GM04503 (cell line): ENCODE measurements at places on chromosomes 12 and 14.
A peak's percentile ranks its signal among the peaks of the same experiment; 100 is the strongest.

DNA sequence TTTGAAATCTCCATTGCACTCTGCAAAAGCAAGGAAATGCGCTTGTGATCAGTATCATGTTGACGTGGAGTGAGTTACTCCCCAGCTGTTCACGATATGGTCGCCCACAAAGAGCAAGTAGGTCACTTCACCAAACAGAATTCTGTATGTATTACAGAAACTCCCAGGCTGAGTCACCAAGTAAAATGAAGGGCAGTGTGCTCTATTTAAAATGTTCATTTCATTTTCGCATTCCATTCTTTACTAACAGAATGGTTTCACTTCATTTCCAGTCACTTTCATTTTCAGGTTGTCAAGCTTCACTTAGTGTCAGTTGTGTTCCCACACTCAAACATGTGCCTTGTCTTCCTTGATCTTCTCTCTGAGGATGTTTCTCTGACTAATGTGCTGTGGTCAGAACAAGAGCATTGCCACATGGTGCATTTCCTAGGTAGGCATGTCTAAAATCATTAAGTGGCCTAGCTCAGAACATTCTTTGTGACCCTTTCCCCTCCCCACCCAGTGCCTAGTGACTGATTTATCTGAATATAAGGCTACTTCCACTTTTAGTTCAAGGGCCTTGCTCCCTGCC lies 391.2 kb downstream of the RAD51B start:
- DNase-seq, result peak; percentile 93

DNA sequence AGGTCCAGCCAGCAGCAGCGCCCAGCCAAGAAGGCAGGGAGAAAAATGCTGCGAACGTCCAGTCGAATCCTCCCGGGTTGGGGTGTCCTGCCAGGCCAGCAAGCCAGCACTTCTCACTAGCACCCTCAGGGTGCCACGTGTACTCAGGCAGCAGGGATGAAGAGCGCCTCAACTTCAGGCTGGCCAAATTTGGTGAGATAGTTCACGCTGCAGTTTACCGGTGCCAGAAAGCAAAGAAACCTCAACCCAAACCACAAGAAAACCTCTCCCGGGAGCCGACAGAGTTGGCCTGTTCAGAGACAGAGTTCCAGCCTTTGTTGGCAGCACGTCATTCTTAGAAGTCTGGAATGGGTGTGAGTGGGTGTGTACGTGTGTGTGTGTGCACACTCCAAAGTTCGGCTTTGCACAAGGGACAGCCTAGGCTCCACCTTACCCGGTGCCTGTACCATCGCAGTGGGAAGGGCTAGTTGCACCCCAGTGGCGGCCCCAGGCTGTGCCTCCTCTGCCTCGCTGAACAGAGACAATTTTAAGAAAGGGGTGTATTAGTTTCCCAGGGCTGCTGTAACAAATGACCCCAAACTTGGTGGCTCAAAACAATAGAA lies 42.1 kb downstream of the ELK3 start:
- peak; percentile 62 for DNase-seq

- no peak for DNase-seq
Measured at GRCh38 chr12:68222326-68222725, 3.3 kb downstream of the IL26 start.

DNA sequence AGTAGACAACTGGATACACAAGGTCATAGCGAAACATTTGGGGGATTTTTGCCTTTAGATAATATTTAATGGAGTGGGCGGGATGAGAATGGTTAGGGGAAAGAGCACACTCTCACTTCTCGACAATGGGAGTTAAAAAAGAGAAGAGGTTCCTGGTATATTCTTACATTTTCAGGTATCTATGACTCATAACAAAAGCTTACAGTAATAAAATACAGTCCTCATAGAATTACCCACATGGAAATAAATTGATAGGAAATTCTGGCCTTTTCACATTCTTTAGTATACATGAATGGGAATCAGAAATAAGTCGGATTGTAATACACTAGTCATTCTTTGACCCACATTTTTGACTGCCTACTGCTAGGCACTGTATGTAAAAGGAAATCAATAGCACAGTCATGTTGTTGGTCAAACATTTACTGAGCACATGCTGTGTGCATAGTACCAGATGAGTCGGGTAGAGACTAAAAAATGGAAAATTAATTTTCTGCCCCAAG lies 8.2 kb upstream of the CRADD start:
- no peak for DNase-seq

- no peak for DNase-seq
Measured at GRCh38 chr14:96616161-96616721, 114.1 kb downstream of the PAPOLA start.

- no peak for DNase-seq
Measured at GRCh38 chr12:32559434-32559833, 119.7 kb upstream of the DNM1L start.

DNA sequence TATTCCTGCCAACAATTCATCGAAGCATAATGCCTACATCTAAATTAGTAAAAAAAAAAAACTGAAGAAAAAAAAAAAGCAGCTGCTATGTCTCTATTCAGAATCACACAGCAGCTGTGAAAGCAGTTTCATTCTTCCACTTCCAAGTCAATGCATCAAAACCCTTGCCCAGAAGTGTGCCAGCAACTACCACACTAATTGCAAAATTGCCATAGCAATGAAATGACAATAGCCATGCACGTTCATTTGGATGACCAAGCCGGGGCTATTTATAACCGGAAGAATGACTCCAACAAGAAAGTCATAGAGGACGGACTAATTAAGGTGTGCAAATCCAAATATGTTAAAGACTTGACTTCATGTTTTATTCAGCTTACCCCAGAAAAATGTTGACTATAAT lies 42.5 kb downstream of the SLC2A13 start:
- peak; percentile 43 for DNase-seq

GRCh38 chr12:52125476-52125900 lies 46.0 kb downstream of the SMIM41 start:
- no peak for DNase-seq

GRCh38 chr14:100857233-100857922 lies 31.5 kb downstream of the MEG3 start:
- DNase-seq, result no peak

DNA sequence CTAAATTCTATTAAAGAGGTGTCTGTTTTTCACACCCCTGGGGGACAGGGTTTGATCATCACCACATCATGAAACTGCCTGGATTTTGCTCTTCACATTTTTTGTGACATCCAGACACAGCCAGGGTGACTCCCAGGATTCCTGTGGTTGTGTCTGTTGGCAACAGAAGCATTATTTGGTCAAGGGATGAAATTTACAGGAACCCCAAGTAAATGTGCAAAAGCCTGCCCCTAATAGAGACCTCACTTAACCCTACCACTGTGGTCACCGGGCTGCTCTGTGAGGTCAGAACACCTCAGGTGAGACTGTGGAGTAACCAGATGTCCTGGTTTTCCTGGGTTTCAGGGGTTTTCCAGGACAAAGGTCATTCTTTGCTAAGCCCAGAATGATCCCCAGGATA lies 103.8 kb downstream of the DAD1 start:
- no peak for DNase-seq

DNA sequence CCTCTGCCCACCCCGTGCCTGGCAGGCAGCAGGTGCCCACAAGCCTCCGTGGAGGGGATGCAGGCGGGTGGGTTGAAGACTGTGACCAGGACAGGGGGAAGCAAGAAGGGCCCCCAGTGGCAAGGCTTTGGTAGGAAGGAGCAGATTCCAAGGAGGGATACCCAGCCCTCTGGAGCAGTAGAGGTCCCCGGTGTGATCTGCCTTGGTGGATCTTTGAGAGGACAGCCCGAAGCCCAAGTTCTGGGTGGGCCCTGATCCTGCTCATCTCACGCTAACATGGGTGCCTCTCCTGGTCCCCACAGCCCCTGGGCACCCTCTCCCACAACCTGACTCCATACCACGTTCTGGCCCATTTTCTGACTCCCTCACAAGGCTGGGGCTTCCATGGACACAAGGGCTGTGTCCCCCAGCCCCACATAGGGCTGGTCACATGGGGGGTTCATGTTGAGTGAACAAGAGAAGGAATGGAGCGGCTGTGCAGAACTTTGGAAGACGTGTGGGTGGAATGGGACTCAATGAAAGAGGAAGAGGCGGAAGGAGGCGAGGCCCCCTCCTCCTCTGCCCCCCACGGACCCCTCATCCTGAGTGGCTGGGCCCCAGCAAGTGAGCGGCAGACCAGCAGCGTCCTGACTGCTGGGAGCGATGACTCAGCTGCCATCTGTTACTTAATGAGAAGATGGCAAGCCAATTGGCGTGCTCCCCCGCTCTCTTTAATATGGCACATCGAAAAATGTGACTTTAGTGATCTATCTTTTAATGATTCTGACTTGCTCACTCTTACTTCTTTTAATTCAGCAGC lies 77.0 kb upstream of the BCL11B start:
- no peak for DNase-seq
